NCI-H460 (cell line): ENCODE measurements at places on chromosomes 1 and 21. TPM values are rescaled to one million over a fixed set of nuclear protein-coding genes. Genes with fewer than 3 reads are reported as not detected.

The EXO1 gene
- 123 and 144 TPM in 2 replicates for total RNA-seq

The ST6GALNAC5 gene
- total RNA-seq, result 0.23 and 0.32 TPM in 2 replicates

The CELA2B gene
- total RNA-seq, result not detected in 2 replicates

The CAPN2 gene
- total RNA-seq, result 244 and 256 TPM in 2 replicates

The CD52 gene
- not detected in 2 replicates for total RNA-seq

The DNASE2B gene
- not detected in 2 replicates for total RNA-seq

The ATP1A4 gene
- not detected in 2 replicates for total RNA-seq

The NMNAT2 gene
- 5.3 and 8.3 TPM in 2 replicates for total RNA-seq

DNA sequence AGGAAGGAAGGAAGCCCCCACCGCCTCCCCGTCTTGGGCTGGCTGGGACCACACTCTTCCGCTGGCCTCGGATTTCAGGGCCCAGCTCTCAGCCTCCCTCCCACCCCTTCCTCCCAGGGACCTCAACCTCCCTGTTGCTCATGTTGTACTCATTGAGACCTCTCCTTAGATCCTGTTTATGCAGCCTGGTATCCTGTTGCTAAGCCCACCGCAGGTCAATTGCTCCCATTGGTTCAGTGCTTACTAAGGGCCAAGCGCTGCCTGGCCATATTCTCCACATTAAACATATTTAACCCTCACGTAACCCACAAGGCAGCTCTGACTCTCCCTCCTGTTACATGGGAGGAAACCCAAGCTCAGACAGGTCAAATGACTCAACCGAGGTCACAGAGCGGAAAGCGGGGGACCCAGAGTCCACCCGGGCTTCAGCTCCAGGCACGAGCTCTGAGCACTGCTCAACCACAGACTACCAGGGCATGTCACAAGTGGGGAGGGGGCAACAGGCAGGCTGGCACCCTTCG is 23.2 kb upstream of the H6PD start:
- no peak for DNase-seq

DNA sequence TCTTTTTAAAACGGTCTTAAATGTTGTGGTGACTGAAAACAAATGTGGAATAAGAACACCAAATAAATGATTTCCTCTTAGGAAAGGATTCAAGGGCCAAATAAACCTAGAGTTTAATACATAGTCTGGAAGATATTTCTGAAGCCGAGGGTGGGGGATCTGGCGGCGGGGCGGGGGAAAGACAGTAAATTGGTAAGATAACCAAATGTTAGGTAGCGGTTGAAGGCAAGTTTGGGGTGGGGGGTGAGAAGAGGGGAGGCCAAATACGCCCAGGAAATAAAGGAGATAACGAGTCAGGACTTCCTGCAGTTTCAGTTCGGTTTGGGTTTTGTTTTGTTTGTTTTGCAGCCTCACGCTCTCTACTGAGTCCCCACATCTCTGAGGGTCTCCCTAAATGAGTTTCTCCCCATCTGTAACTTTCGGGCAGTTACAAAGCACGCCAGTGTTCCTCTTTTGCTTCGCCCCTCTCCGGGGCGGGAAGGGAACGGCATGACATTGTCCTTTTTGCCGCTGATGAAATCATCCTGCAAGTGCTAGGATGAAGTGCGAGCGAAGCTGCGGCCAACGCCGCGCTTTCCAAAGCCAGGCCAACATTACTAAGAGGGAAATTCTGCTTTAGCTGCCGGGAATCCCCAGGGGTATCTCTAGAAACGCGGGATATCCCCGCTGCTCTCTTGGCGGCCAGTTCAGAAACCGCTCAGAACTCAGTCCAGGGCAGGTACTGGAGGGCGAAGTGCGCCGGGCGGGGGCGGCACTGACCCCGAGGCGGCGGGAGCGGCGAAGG is 844 bp downstream of the NIBAN1 start:
- DNase-seq, result peak; percentile 91

DNA sequence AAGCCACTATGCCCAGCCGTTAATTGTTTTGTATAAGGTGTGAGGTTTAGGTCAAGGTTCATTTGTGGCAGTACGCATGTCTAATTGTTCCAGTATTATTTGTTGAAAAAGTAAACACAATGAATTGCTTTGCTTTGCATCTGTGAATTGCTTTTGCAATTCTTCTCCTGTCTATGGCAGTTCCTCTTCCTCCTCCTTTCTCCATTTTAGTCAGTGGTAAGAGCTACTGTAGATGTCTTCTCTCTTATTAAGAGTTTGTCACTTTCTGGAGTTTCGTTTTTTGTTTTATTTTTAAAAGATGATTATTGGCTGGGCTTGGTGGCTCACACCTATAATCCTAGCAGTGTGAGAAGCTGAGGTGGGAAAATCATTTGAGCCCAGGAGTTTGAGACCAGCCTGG is 29.2 kb downstream of the C1orf185 start:
- DNase-seq, result no peak

DNA sequence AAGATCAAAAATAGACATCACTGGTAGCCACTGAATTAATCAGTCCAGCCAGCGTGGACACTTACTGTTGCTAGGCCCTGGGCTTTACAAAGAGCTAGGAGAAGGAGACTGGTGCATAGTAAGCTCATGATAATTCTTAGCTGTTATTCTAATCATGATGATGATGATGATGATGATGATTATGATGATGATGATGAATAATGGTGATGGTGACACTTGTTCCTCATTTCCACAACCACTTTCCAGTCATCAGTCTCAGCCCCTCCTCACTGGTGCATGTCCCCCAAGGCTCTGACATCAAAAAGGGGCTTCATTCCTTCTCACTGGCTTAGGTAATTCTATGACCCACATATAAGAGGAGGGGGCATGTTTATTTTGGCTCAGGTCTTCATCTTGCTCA is 701.0 kb downstream of the PTPRU start:
- DNase-seq, result no peak

DNA sequence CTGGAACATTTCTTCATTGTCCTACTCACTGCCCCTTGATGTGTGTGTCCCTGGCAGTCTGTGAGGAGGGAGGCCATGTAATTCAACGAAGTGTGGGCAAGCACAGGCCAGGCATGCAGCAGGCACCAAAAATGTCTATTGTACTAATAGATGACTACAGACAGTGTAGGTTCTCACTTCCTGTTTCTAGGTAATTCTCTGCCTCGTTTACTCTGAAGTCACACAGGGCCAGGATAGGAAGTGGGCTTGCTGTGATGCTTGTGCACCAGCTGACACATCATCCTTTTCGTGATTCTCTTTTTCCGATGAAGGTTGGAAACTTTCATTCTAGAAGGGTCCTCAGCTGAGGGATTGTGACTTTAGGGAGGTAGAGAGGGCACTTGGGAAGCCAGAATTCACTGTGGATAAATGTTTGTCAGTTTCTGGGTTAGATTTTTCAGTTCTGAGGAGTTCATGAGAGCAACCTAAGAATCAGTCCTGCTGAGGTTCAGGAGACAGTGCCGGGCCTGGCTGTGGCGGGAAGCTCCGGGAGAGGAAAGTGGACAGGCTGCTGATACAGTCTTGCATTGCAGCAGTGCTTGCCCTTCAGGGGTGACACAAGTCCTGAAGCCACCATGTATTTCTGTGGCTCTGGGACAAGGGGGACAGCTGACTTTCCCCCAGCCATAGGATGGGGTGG is 4.3 kb upstream of the CSF1 start:
- DNase-seq, result no peak

DNA sequence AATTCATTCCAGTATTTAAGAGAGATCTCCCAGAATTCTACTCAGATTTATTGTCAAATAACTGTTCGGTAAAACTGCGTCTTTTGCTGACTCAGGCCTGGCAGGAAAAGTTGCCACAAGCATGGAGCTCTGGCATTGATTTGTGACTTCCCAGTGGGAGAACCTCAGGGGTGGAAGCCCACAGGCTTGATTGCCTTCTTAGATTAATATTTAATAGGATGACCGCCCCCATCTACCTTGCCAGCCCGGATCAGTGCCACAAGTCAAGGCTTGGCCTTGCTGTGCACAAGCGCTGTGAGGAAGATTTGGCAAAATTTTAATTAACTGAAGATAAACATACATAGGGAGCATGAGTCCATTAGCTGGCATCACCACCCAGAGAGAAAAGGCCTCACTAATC is 93.5 kb downstream of the LRIG2 start:
- DNase-seq, result no peak

- DNase-seq, result peak; percentile 89
Observed at GRCh38 chr21:39349211-39350093, 564 bp upstream of the HMGN1 start.

- DNase-seq, result no peak
Observed at GRCh38 chr1:14748151-14748550, 149.7 kb downstream of the KAZN start.
